ENCODE measurements at places on chromosomes 4 and X.

GRCh38 chrX:46770000-46770816 lies 11.3 kb upstream of the SLC9A7 start:
- DNase-seq, result peak; percentile 52

DNA sequence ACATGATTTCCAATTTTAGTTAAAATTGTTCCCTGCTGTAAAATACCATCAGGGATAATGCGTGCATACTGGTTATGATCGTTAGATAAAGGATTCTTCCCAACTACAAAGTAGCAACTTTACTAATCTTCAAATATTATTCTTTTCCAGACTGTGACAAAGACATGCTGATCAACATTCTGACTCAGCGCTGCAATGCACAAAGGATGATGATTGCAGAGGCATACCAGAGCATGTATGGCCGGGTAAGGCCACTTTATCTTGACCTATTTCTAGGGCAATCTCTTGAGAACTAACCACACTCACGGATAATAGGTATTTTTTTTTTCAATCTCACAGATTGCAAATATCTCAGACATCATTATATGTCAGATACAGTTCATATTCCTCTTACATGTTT lies 47.0 kb downstream of the ANXA10 start:
- no peak for DNase-seq

DNA sequence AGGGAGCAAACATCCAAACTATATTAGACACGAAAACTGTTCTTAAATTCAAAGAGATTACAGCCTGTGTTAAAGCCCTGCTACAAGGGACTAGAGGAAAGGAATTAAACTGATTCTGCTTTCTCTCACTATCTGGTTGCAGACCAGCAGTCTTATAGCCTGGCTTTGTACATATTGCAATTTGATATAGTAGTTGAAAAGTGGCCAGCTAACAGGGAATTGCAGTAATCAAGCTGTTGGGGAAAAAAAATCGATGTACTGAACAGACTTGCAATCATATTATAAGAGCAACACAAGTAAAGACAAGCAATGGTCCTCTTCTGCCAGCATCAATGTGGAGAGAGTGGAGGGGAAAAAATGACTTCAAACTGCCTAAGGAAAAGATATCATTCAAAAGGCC lies 364.4 kb upstream of the EPHA5 start:
- DNase-seq, result no peak

- DNase-seq, result no peak
Observed at GRCh38 chr4:102217775-102218355, 127.4 kb downstream of the SLC39A8 start.

DNA sequence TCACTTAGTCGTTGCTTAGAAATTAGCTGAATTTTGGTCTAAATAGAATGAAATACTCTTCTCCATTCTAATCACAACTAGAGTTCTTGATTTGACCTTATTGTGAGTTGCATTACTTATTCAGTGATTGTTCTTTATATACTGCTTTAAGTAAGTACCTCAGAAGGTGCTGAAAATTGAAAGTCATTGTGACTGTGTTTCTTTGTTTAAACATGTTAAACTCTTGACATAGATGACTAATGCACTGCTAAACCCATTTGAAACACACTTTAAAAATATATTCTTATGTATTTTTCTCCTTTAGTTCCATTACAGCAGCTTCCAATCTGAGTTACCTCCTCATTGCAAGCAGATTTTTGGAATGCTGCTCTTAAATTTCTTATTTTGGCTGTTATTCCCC lies 9.1 kb downstream of the TSPAN7 start:
- DNase-seq, result no peak

GRCh38 chr4:15077969-15078368 lies 75.7 kb downstream of the CPEB2 start:
- no peak for DNase-seq

- no peak for DNase-seq
Observed at GRCh38 chr4:48175806-48176205, 41.8 kb upstream of the TXK start.

DNA sequence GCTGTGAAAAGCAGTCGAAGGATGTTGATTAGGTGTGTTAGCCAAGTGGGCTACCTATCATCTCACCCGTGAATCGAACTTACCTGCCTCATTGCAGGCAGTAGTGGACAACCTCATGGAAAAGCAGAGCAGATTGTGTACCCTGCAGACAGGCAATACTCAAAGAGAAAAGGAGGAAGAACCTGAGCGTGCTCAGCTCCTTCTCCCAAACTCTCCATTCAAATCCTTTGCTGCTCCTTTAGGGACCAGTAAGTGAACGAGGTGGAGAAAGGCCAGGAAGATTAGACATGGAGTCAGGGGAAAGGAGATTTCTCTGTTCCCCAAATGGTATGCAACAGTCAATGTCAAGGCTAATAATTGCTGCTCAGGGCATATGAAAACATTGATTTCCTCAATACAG lies 45.2 kb upstream of the ELF2 start:
- DNase-seq, result no peak

DNA sequence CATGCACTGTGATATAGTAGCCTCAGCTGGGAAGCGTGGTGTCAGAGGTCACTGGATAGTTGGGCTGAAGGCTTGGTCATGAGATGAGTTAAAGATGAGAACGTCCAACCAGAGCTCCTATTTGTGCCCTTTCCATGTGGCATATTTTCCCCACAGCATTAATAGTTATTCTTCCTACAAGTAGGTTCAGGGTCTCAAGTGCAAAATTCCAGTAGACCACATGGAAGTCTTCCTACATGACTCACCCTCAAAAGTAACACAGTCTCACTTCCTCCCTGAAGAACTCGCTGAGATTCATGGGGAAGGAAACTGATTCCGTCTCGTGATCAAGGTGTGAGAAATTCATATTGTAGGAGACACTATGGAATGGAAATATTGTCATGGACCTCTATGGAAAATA lies 1212.5 kb upstream of the PRKX start:
- DNase-seq, result no peak

DNA sequence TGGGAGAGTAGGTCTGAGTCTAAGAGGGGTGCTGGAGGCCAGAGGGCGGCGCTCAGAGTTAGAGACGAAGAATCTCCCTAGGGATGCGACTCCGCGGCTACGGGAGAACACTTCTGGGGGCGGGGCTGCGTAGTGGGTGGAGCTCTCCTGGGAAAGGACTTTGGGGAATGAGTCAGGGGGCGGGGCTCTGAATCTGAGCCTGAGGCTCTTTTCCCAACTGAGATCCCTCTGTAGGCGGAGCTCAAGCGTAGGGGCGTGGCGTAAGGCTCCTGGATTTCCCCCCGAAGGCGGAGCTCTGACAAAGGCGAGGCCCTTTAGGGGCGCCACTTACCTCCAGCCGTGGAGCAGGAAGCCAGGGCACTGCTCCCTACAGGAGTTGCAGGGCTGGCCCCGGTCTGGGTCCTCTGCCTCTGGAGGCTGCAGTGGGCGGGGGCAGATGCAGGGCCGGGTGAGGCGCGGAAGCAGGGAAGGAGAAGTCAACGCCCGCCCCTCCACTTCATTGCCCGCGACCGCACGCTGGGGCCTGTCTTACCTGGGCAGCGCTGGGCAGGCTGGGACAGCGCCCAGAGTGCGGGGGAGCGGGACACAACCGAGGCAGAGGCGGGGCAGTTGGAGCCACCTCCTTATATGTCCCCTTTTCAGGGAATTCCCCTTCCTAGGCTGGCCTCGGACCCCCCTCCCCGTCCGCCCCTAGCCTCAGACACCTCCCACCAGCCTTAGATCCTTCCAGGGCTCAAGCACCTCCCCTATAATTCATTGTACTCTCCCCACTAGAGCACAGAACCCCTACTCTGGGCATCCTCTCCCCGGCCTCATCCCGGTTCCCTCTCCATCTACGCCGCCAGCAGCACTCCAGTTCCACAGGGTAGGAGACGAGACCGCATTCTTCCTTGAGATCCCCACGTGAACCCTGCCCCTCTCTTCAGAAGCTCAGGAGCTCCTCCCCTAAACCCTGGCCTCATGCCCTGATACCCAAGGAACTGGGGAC lies 1.6 kb downstream of the PRICKLE3 start:
- peak; percentile 59 for DNase-seq

GRCh38 chr4:75834772-75835154 lies 67.5 kb downstream of the PPEF2 start:
- DNase-seq, result no peak

DNA sequence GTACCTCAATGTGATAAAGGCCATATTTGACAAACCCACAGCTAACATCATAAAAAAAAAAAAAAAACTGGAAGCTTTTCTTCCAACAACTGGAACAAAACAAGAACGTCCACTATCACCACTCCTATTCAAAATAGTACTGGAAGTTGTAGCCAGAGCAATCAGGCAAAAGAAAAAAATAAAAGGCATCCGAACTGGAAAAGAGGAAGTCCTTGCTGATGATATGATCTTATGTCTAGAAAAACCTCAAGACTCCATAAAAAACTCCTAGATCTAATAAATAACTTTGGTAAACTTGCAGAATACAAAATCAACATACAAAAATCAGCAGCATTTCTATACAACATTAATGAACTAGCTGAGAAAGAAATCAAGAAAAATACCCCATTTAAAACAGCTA lies 134.3 kb downstream of the TEX11 start:
- DNase-seq, result no peak

- DNase-seq, result no peak
Observed at GRCh38 chrX:71534773-71535544, 2.1 kb downstream of the OGT start.

- DNase-seq, result peak; percentile 32
Observed at GRCh38 chrX:46912098-46912602, at the start of gene JADE3. TSS of gene JADE3 (plus strand) at chrX:46912421. CDS start at chrX:46984895, 72,474 bp downstream.

GRCh38 chr4:51842167-51842553 lies 793 bp upstream of the DCUN1D4 start:
- DNase-seq, result no peak

GRCh38 chr4:176189891-176190795 lies 5.2 kb downstream of the SPATA4 start:
- no peak for DNase-seq

GRCh38 chr4:36692586-36692985 lies 411.2 kb downstream of the DTHD1 start:
- DNase-seq, result no peak

GRCh38 chr4:182486881-182487280 lies 243.7 kb downstream of the TENM3 start:
- DNase-seq, result no peak

- no peak for DNase-seq
Observed at GRCh38 chr4:66585767-66586166, 915.5 kb upstream of the EPHA5 start.

All from fibroblast of skin of left biceps (primary cell).